Stimulated activated CD4-positive, alpha-beta T cell treated with anti-CD3 and anti-CD28 coated beads, Interleukin-1b, Interleukin-23, amount 100 ng/mL, for 4 hours (primary cell): ENCODE measurements at places on chromosomes 4 and X.

DNA sequence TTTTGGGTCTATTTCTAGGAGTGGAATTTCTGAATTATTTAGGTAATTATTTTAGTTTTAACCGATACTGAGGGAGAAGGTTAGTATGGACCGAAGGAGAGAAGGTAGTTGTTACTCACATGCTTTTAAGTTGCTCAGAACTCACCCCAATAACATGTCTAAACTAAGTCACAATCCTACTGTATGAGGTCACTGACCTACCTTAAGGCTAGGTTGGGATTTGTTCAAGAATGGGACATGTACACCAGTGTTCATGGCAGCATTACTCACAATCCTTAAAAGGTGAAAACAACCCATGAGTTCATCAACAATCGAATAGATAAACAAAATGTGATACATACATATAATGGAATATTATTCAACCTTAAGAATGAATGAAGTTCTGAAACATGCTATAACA, 90.5 kb downstream of the MSN start:
- DNase-seq, result no peak

DNA sequence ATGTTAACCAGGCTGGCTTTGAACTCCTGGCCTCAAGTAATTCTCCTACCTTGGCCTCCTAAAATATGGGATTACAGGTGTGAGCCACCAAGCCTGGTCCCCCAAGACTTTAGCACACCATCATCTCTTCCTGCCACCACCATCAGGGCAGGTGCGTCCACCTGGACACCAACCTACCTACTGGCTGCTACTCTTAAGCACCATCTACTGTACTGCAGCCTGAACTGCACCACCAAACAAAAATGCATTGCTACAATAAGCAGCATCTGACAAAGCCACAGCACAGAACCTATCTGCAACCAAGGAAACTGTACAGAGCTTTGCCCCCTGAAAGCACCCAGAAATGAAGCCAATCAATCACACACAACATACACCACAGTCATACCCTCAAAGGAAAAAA, 139.7 kb downstream of the EFHC2 start:
- DNase-seq, result no peak

- no peak for DNase-seq
These were observed 236.7 kb downstream of the PRDM5 start for GRCh38 chr4:120685756-120686278.

DNA sequence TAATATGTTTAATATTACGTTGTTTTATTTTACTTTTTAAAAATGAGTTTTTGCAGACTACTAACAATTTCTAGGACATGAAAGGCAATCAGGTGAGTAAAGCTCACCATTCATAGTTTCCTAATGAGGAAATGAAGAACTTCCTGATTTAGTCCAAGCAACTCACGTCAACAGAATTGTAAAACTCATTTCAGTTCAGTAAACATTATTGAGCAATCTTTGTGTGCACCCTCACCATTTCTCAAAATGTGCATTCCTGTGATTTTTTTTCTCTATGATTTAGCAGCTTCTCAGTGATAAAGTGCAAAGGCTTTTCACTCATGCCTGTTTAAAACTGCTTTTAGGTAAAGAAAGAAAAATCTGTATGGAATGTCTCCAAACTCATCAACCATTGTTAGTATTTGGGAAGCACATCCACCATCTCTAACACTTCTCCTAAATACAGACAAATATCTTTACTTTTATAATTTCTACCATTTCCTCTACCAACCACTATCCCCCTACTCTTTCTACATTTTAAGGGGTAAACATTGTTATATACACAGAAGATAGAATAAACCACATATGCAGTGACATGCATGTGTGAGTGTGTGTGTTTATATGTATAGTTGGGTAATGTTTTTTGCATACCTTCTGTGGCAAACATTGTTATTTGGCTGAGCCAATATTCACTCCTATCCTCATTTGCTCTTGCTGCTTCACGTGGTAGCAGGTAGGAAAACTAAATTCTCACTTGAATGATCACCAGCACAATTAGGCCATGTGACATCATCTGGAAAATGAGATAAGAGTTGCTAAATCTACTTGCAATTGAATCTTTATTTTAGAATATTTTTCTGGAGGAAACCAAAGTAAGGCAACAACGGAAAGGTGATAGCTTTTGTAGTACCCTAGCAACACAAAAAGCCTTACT, 54.7 kb upstream of the PRDM8 start:
- DNase-seq, result no peak

DNA sequence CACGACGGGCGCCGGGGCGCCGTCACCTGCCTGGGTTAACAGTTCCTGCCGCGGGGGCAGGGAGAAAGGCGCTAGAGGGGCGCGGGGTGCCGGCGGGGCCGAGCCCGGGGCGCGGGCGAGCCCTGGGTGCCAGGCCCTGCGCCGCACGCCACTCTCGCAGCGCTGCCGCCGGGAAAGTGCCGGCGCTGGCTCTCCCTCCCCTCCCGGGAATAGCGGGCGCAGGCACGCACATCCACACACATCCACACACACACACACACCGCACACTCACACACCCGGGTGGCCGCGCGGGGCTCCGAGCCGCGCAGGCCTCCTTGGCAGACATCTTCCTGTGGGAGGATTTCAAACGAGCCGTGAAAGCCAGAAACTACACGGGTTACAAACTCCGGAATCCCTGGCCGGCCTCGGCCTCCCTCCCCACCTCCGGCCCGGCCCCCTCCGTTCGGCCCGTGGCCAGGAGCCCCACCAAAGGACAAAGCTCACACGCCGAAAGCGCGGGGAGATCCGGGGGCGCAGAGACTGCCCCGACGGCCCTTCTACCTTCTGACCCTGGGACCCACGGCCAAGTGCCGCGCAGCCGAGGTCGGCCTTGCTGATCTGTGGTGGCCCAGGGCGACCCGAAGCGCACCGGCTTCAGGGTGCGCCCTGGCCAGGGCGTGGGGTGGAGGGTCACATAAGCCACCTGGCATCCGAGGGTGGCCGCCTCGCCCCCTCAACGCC, 92.3 kb downstream of the BCOR start:
- no peak for DNase-seq
